ENCODE measurements at places on chromosomes 12 and 14.

DNA sequence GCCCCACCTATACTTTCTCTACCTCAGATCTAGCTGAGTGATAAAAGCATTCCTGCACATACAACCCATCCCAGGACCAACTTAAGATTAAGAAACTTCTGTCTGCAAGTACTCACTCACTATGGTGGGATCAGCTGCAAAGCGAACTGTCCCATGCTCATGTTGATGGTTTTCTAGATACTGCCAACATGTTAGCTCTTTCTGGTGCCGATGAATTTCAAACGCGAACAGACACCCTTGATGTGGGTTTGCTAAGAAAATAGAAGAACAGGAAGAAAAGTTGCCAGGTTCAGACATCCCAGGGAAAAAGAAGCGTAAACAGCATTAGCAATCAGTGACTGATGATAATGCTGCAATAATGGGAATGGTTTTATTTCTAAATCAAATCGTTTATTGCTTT, 1.5 kb upstream of the SLC39A2 start:
- DNase-seq, result no peak

DNA sequence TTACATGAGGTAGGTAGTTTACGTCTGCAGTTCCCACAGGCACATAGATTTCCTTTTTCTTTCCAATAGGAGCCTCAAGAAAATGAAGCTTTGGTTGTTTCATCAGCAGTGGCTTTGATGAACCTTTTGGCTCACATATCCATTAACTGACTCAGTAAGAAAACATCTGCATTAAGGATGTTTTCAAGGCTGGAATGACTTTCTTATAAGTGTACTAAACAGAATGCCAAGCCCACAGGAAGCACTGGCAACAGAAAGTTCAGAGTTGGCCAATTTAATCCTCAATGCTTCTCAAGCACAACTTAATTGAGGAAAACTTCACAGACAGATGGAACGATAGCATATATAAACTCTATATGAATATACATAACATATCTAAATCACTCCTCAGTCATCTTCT, 63.5 kb downstream of the ST8SIA1 start:
- peak; percentile 4 for DNase-seq

- no peak for DNase-seq
Measured at GRCh38 chr12:93519859-93520258, 52.5 kb downstream of the MRPL42 start.

GRCh38 chr12:41709463-41710285, 435.0 kb downstream of the GXYLT1 start:
- no peak for DNase-seq

DNA sequence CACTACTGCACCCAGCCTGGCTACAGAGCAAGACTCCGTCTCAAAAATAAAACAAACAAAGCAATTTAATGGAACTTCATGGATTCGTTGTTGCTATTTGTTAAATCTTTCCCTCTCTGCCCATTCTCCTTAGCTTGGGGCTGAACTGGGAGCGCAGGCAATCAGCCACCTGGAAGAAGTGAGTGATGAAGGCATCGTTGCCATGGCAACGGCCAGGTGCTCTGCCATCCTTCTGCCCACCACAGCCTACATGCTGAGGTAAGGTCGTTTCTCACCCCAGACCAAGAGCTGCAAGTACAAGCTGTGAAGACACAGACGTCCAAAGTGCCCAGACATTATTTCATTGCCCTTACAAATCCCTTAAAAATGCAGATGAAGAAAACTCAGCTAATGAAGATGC, 19.1 kb downstream of the AMDHD1 start:
- no peak for DNase-seq
